ENCODE measurements at places on chromosomes 11 and 22.
A peak's percentile ranks its signal among the peaks of the same experiment; 100 is the strongest.

- DNase-seq, result no peak
Measured at GRCh38 chr22:30327864-30328345, 1.2 kb upstream of the TBC1D10A start.

DNA sequence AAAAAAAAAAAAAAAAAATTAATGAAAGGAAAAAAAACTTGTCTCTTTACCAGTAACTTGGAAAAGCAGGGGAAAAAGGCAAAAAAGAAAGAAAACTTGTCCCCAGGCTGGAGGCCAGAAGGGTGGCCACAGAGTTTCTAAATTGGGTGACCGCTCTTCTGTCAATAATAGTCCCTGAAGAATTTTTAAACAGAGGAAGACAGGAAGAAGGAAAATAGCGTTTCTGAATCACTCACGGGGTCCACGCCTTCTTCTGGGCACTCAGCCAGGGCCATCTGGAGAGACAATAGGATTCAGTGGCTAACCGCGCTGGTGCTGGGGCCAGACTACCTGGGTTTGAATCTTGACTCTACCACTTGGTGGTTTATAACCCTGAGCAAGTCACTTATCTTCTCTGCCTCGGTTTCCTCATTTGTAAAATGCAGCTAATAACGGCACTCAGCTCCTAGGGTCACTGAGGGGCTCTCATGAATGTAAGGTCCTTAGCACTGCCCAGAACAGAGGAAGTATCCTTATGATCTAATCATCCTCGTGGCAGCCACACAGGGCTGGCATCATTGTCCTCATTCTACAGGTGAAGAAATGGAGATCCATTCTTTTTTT is 7.0 kb downstream of the C11orf86 start:
- DNase-seq, result no peak

DNA sequence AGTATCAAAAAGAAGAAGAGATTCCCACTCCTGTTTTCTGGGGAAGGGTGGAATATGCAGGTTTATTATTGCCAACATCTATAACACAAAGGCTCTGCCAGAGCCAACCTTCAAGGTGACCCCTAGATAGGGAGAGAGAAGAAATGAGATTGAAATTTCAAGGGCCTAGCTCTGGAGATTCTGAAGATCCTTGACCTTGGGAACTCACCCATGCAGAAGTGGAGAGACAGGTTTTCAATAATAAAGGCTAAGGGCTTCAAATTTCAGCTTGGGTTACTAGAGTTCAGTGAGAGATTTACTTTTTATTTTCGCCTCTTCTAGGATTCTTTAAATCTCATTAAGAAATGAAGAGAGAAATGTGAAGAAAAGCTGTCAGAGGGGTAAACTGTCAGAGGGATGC is 98.4 kb downstream of the CD44 start:
- DNase-seq, result no peak

GRCh38 chr11:12331239-12331874 is 46.0 kb upstream of the PARVA start:
- DNase-seq, result peak; percentile 97

- DNase-seq, result no peak
Measured at GRCh38 chr11:28730889-28731288, 622.7 kb downstream of the METTL15 start.

GRCh38 chr11:96062134-96062533 is 138.2 kb upstream of the MTMR2 start:
- DNase-seq, result no peak

DNA sequence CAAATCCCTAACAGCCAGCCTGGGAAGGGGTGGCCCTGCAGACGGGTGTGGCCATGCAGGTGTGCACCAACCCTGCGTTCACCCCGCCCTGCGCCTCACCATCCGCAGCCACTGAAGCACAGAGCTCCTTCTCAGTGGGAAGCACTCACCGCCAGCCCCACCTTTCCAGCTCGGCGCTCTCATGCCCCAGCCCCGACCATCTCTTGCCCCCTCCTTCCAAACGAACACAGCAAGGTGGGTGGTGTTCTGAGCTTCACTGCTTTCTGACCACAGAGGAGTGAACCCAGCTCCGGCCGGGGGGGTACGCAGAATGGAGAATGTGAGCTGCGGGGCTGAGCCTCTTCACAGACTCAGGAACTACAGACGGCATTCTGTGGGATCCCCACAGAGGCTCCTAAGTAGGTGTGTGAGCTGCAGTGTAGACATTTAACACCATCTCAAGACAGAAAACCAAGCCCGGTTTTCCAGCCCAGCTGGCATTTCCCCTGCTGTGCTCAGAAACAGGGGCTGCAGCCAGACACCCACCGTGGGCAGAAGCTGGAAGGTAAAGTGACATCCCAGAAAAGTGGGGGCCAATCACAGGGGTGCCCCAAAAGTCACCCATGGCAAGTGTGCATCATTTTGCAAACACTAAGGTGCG is 88.4 kb upstream of the RTL6 start:
- no peak for DNase-seq

- no peak for DNase-seq
Measured at GRCh38 chr11:10418259-10418949, 36.7 kb upstream of the AMPD3 start.

- DNase-seq, result no peak
Measured at GRCh38 chr11:122820158-122820557, 18.1 kb upstream of the CRTAM start.

DNA sequence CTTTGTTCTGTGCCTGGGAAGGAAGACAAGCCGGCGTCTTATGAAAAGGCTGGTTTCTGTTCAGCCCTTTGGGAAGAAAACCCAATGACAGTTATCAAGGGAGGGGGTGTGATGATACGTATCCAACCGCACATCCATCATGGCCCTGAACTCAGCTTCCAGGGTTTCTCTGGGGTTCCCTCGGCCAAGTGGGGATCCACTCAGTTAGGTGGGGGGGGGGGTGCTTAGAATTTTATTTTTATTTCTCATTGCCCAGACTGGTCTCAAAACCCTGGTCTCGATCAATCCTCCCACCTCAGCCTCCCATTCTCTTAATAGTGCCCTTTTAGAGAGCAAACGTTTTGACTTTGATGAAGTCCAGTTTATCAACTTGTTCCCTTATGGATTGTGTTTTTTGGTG is 25.7 kb downstream of the KCNQ1 start:
- no peak for DNase-seq
